GF-D8 (cell line): ENCODE measurements at places on chromosomes 13 and 19.
A peak's percentile ranks its signal among the peaks of the same experiment; 100 is the strongest.

- no peak for DNase-seq
Observed at GRCh38 chr13:87080100-87080779, 590.9 kb upstream of the SLITRK5 start.

DNA sequence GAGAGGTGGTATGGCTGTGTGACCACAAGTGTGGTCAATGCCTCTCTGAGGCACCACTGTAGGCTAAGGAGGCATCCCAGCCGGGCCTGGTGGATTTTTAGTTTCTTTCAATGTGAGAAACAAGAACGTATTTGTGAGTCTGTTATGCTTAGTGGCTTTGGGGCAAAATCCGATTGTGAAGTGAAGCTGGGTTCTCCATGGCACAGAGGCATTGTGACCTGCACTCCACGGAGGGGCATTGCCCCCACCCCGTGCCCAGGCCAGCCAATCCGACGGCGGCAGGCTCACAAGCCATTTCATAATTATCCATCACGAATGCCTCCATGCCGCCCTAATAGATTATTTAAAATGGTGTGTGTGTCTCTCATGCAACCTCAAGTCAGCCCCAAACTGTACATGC lies 151.6 kb downstream of the ZNF536 start:
- DNase-seq: no peak

- DNase-seq: no peak
Observed at GRCh38 chr19:15421721-15422260, 3.0 kb upstream of the AKAP8L start.

DNA sequence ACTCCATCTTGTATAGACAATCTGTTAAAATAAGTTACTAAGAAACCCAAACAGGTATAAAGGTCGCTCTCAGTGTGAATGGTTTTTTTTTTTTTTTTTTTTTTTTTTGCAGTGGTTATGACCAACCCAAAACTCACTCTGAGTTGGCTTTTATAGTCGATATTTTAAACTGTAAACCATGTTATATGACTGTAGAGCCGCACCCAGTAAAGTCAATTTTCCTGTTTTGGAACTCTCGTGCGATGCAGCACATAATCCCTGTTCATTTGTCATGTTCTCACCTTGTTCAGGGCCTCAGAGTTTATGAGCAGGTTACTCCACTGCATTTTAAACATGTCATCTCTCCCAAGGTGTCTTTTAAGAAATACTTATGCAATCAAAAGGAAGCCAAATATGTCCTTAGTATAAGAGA lies 112.5 kb downstream of the KLF5 start:
- DNase-seq: no peak

DNA sequence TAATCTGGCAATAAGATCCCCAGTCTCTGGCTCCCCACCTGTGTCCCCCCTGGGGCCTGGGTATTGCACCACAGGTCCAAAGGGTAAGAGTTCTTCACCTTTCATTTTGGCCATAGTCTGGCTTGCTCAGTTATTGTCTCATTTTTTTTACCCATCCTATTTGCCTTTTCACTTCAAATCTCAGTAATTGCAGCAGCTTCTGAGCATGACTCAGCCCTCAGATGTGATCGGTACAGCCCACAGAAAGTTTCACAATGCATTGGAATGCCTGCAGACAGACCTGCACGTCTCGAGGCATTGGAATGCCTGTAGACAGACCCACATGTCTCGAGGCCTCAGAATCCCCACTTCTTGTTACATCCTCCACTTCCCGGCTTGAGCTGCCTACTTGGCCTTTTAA lies 173.6 kb downstream of the NUFIP1 start:
- no peak for DNase-seq

DNA sequence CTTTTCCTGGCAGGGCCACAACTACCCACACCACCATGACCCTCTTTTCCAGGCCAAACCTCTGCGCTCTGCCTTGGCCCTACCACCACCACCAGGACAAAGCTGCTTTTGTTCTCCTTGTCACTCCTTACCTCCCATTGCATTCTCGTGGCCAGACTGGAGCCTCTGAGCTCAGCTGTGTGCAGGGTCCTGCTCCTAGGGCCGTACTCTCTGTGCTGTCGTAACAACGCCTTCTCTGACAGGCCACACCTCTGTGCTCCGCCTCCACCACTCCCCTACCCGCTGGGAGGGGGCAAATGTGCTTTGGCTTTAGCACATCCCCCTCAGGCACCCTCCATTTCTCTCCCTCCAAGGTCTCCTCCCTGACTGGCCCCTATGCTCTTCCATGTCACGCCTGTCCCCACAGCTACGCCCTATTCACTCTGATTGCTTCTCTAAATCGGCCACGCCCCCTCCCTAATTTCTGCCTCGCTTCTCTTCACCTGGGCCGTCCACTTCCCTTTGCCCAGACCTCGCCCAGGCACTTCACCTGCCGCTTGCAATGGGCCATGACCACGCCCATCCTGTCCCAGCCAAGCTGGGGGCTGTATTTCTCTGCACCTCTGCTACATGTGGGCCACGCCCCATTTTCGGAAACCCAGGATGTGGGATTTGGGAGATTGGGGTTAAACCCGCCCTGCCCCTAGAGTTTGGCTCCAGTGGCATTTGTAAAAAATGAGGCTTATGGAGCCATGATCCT lies 472.3 kb downstream of the KLF12 start:
- no peak for DNase-seq

GRCh38 chr13:46142776-46143175 lies 37.9 kb upstream of the CPB2 start:
- no peak for DNase-seq

- DNase-seq: peak; percentile 90
Observed at GRCh38 chr13:50125554-50126262, 110.5 kb downstream of the KCNRG start.

DNA sequence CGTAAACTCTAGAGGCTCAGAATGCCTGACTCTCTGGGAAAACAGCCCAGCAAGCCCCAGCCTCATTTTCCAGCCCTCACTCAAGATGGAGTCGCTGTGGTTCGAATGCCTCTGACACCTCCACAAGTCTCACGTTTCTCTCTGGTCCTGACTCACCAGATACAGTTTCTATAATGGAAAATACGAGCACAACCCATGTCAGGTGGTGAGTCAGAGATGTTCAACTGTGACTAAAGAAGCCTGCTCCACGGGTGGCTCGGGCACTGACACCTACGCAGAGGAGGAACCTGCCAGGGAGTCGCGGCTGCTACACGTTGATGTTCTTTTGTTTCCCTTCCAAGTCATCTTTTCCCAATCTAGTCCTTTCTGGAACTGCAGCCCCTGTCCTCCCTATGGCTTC lies 87.1 kb upstream of the STK24 start:
- DNase-seq: no peak

DNA sequence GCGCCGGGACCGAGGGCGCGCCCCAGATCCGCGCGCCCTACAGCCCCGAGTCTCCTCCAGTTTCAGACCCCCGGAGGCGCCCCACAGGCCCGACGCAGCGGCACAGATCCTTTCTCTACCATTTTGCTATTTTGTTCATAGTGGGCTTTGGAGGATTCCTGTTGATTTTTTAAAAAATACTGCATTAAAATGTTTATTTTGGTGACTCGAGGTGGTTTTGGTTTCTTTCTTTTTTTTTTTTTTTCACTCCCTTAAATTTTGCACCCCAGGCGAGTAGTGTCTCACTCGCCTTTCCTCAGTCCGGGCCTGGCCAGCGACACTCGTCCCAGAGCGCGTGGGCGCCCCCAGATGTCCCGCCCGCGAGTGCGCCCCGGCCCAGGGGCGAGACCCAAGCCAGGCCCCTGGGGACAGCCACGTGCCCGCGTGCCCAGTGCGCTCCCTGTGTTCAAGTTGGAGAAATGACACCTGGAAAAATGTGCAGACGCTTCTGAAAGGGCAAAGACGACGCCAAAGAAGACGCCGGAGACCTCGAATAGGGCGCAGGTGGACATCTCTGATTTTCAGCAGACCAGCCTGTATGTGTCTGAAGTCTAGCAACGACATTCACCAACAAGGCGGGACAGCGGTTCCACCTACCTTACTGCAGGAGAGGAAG lies 471 bp upstream of the INSR start:
- peak; percentile 74 for DNase-seq

GRCh38 chr13:45074721-45075120 lies 45.6 kb upstream of the GTF2F2 start:
- DNase-seq: no peak

- DNase-seq: peak; percentile 14
Observed at GRCh38 chr19:2341244-2341751, 12.8 kb downstream of the SPPL2B start.

- no peak for DNase-seq
Observed at GRCh38 chr19:18156841-18157464, 4.0 kb downstream of the PIK3R2 start.

DNA sequence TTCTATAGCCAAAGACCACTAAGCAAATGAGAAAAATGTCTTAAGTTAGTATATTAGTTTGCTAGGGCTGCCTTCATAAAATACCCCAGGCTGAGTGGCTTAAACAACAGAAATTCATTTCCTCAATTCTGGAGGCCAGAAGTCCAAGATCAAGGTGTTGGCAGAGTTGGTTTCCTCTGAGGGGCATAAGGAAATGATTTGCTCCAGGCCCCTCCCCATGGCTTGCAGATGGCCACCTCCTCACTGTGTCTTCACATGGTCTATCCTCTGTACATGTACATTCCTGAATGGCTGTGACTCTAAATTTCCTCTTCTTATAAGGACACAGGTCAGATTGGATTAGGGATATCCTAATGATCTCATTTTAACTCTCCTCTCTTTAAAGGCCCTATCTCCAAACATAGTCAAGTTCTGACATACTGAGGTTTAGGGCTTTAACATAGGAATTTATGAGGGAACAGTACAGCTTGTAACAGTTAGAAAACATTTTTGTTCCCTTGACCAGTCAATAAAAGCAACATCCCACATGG lies 307.4 kb downstream of the DIAPH3 start:
- DNase-seq: no peak

GRCh38 chr19:55252760-55253663 lies 5.8 kb downstream of the PPP6R1 start:
- no peak for DNase-seq

DNA sequence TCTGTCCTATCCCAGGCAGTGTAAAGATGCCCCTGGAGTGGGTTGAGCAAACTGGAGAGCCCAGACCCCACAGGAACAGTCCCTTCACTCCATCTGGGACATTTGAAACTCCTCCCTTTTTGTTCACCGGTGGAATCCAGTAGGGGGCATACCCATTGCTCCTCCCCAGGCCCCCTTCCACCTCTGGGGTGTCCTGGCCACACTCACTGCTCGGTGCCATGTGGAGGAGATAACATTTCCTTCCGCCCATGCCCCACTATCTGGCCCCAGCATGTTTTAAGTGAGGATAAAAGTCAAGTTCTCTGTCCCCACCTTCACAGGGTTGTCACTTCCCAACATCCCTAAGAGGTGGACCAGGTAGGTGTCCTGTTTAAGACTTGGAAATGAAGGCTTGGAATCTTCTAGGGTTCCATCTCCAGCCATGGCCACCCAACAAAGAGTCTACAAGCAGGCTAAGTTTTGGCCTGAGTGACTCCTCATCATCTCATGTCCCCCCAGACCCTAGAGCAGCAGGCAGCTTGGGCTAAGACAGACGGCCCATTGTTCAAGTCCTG lies 9.3 kb downstream of the ZNF526 start:
- no peak for DNase-seq

- DNase-seq: no peak
Observed at GRCh38 chr19:11191273-11191755, 6.0 kb downstream of the KANK2 start.

DNA sequence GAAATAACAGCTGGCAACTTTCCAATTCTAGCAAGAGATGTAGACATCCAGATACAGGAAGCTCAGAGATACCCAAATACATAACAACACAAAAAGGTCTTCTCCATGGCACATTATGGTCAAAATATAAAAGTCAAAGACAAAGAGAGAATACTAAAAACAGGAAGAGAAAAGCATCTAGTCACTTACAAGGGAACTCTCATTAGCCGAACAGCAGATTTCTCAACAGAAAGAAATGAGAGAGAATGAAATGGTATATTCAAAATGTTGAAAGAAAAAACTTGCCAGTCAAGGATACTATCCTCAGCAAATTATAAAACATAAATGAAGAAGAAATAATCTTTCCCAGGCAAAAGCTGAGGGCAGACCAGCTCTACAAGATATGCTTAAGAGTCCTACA lies 12.4 kb downstream of the ZNF780A start:
- DNase-seq: no peak

DNA sequence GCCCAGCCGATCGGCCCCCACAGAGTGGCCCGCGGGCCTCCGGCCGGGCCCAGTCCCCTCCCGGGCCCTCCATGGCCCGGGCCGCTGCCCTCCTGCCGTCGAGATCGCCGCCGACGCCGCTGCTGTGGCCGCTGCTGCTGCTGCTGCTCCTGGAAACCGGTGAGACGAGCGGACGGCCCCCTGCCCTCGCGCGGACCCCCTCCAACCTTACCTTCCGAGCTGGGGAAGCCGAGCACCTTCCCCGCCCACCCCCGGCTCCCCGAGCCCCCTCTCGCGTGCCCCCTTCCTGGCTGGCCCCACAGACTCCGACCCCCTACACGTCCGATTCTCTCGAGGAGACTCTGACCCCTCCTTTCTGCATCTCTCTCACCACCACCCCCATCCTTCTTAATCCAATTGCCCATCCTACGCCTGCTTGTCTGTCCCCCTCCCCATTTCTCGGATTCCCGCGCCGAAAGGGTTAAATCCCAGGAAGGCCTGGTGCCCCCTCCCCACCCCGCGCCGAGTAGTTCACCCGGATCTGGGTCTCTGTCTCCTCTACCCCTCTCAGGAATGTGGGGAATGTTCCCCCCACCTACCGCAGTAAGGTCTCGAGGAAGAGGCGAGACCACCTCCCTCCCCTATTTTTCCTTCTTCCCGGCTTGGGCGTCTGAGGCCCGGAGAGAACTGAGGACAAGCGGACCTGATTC lies 502 bp downstream of the NECTIN2 start:
- no peak for DNase-seq

GRCh38 chr13:53474878-53475277 lies 446.3 kb downstream of the OLFM4 start:
- no peak for DNase-seq

DNA sequence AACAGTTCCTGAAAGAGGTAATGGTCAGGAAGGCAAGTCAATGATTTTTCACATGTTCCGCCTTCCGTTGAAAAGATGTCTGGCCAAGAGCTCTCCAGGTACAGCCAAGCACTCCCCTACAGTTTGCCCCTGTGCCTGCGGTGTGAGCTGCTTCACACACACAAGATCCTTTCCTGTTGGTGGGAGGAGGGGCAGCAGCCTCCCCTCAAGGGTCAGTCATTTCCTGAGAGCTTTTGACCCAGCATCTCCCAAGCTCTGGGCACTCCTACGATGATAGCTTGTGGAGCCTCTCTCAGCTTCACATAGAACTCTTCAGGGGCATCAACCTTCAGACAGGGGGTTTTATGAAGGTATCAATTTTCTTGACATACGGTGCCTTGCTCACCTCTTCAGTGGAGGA lies 86.9 kb downstream of the DOCK9 start:
- DNase-seq: no peak
